ENCODE measurements at places on chromosomes 2 and 18.

DNA sequence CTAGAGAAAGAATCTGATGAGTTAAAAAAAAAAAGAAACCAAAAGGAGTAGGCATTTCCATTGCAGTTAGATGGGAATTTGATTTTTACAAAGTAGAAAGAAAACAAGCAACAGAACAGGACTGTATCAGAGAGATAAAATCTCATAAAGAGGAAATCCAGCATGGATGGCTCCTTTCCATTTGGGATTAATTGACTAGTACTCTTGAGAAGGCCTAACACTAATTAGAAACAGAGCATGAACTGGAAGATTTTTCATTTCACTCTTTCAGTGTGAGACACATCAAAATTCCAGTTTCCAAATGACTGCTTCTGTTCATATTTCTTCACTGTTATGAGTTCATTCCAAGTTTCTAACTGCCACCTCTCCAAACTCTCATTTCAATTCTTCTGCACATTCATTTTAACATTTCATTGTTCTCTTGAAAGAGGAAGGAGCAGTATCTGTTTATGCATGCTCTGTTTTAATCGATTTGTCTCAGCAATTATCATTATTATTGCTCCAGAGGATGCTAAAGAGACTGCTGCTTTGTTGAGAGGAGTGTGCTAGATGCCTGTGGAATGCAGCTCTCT, 108.8 kb upstream of the PIEZO2 start:
- DNase-seq: no peak

GRCh38 chr2:151150331-151151320, 111.0 kb downstream of the RBM43 start:
- no peak for DNase-seq

GRCh38 chr18:59549503-59550173, 147.6 kb downstream of the CCBE1 start:
- DNase-seq: no peak

DNA sequence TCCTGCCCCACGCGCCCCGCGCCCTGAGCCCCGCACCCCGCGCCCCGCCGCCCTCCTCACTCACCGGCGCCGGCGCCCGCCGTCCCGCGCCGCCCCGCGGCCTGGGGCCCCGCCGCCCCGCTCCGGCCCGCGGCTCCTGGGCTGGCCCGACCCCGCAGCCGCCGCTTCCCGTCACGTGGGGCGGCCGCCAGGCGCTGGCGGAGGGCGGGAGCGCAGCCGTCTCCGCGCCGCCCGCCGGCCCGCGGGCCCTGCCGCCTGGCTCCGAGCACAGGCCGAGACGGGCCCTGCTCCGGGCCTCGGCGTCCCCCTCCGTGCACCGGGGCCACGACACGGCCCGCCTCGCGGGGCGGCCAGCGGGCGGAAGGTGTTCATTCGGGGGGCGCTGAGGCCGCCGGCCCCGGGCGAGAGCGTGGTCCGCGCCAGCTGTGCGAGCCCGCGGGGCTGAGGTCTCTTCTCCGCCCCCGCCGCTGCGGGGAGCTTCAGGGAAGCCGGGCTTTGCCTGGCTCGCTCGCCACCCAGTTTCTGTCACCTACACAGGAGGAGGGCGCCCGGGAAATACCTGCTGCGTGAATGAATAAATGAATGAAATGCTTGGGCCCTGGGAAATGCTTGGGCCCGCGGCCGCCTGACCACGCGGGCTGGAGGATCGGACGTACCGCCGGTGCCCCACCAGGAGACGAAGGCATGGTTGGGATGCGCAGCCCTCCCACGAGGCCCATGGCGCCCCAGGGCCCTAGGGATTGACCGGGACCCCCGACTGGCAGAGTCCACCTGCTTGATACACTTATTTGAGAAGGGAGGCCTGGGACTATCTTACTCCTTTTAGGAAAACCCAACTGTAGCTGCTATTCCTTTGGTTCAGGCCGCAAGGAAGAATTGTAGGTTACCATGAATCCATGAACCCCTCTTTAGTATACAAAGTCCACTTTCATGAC, at the start of gene TGFBRAP1:
TSS of gene TGFBRAP1 (minus strand) at position 175 of the 935 bp plus-strand sequence. CDS start 21,434 bp downstream, outside the sequence.
- DNase-seq: peak; percentile 51

- no peak for DNase-seq
Measured at GRCh38 chr2:57906152-57906732, 140.4 kb upstream of the VRK2 start.

DNA sequence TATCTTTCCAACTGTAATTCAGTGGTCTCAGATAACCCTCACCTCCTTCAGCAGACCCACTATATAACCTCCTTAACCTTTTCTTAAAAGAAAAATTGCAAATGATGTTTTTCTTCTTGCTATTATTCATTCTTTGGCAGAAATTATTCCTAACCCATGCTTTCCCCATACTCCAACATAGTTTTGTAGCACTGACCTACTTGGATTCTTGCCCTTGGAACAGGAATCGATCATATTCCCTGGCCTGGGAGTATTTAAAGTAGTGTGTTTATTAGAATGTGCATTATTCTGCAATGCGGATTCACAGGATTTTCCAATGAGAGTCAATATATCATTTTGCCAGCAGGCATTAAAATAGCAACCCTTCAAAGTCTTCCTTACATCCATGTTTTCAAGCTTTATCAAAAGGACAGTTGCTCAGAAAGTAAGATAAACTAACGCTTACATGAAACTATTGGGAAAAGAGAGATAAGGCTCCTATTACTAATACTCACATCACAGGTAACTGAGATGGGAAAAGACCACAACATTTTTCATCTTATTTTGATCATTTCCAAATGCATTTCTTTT, 37.4 kb downstream of the CHN1 start:
- no peak for DNase-seq

- DNase-seq: no peak
Measured at GRCh38 chr2:62344472-62344871, 148.6 kb downstream of the B3GNT2 start.

DNA sequence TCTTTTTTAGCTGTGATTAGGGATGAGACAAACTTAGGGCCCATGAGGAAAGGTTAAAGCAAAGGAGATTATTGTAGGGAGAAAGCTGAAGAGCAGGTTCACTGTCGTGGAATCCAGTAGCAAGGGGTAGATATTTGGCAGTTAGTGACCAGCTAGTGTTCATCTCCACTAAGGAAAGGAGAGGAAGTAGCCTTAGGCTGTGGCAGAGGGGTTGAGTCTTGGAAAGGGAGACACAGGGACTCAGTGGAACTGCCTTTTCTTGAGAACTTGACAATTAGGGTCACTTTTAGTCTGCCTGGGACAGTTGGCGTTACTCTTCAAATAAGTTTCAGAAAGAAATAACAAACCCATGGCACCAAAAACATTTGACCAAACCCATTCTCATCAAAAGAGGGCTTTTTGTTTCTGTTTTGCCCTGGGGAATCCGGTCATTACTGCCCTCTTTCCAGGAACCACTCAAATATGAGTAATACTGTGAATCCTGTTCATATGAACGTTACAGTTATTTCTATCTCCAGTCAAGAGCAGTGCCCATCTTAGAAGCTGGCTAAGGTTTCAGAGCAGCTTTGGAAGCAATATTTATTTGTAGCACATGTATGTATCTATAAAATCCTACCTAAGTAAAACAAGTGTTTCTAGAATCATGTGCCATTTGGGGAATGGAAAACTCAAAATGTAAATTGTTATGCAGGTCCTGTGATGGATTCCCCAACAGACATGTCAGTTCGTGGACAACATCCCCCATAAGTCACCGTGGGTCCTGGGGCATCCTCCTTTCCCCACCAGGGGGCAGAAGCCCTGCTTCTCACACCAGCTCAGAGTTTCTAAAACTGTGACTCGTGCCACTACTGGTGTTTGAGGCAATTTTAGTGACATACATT, 77.3 kb upstream of the PHLPP1 start:
- DNase-seq: no peak

DNA sequence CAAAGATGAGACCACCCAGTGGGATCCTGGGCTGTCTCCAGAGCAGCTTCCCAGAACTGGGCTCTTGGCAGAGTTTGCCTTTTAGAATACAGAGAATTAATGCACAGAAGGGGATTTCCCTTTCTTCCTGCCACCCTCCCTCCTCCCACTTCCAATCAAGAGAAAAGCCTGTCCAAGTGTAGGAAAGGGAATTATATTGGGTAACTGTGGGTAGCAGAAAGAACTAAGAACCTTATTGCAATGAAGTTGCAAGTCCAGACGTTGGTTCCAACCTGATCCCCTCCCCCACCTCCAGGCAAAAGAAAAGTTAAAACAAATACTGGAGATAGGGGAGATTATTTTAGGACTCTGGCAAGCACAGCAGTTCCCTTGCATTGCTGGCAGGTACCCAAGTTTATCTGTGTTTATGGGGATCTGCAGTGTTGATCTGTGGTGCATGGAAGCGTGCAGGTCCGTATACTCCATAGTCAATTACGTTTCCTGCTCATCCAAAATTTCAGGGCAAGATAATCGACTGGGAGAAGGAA, 114.3 kb downstream of the PRKCE start:
- DNase-seq: no peak

GRCh38 chr2:14988600-14988999, 356.1 kb downstream of the LRATD1 start:
- no peak for DNase-seq

- no peak for DNase-seq
Measured at GRCh38 chr2:33086400-33087015, 139.8 kb downstream of the LTBP1 start.

GRCh38 chr18:2168022-2168421, 403.3 kb downstream of the METTL4 start:
- DNase-seq: no peak

GRCh38 chr18:1191341-1191740, 286.7 kb downstream of the ADCYAP1 start:
- DNase-seq: no peak

DNA sequence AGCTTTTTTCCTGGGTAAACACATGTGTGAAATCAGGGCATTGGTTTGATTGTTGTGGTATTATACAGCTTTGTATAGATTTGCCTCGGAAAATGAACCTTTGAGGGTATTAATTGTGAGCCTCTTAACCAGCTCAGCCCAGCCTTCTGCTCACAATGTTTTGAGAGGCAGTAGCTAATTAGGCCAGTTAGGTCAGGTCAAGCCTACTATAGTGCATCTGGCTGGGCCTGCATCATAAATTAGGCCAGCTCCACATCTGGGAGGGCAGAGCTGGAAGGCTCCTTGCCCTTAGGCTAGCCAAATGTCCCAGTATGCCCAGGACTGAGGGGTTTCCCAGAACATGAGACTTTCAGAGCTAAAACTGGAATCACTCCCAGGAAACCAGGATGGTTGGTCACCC, 43.0 kb downstream of the LRATD1 start:
- DNase-seq: no peak

GRCh38 chr2:12534646-12535263, 182.0 kb upstream of the TRIB2 start:
- DNase-seq: no peak

GRCh38 chr2:103172821-103173220, 411.0 kb downstream of the TMEM182 start:
- DNase-seq: no peak

DNA sequence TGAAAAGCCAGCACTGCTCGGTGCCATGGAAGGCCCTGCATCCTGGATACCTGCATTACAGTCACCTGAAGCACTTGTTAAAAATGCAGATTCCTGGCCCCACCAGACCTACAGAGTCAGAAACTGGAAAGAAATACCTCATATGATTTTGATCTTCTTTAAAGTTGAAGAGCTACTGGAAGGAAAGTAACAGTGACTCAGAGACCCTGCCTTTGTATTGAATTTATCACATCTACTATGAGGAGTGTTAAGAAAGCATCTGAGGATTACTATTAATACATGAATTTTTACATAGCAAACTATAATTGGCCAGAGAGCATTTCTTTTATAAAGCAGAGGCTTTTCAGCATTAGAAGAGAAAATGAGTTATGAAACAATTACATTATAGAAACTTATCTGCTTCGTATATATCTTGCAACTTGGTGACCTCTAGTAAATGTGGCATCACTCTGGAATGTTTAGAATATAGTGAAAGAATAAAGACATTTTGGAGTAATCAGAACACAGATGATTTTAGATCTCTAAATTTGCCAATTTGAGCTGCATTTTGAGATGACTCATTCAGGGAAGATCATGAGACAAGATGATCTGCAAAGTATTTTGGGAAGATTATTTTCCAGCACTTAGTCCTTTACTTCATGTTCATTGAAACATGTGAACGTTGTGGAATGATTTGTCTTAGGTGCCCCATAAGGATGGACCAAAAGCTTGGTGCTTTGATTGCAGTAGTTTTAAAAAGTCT, 12.2 kb downstream of the PTPRM start:
- no peak for DNase-seq

GRCh38 chr2:70938586-70938950, 2.9 kb downstream of the ATP6V1B1 start:
- no peak for DNase-seq

- DNase-seq: no peak
Measured at GRCh38 chr18:12049978-12050811, 43.4 kb upstream of the ANKRD62 start.

GRCh38 chr2:230678451-230678850, 34.2 kb upstream of the CAB39 start:
- DNase-seq: no peak

DNA sequence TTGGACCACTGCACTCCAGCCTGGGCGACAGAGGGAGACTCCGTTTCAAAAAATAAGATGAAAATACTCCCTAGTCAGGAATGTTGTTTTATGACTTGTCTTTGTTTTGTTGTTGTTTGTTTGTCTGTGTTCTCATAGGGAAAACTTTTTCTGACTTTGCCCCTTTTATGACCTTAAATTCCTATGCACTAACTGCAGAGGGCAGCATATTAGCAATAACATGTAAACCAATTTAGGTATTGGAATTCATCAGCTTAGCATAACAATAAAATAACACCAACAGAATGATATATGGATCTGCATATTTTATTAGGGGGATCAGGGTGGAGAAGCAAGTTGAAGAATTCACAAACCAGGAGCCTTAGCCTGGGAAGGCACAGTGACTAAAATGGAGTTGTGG, 631.5 kb downstream of the SUCLG1 start:
- no peak for DNase-seq

DNA sequence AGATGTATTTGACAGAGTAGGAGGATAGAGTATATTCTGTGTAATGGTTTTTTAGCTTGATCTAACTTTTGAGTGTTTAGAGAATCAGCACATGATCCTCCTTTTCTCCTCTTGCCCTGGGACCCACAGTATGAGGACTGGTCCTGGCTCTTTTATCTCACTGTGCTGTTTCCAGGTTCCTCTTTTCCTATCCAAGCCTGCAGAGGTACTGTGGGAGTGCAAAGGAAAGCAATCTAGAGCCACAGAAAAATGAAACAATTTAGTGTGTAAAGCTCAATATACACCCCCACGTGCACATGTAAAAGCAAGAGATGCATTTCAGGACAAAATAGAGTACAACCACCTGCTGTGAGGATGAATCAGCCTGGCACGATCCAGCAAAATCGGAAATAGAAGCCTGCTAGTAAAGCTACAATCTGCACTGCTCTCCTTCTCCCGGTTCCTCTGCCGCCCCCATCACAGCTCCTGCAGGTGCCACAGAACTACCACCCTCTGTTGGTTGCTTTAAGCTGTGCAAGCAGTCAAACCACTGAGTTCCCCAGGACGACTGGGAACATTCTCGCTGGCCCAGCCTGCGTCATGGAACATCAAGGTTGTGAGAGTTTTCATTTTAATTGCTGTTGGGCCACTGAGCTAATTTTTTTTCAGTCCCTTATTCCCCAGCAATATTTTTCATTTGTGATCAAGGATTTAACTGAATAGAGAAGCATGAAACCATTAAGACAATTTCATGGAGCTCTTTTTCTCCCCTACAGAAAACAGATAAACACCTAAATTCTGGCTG, 47.8 kb upstream of the MAPRE3 start:
- DNase-seq: peak; percentile 57

GRCh38 chr2:32838418-32838817, 108.3 kb upstream of the LTBP1 start:
- no peak for DNase-seq

Measured in NCI-H2171 (cell line).